Activated naive CD4-positive, alpha-beta T cell treated with anti-CD3 and anti-CD28 coated beads for 36 hours (primary cell): ENCODE measurements at places on chromosomes 3 and 15.

DNA sequence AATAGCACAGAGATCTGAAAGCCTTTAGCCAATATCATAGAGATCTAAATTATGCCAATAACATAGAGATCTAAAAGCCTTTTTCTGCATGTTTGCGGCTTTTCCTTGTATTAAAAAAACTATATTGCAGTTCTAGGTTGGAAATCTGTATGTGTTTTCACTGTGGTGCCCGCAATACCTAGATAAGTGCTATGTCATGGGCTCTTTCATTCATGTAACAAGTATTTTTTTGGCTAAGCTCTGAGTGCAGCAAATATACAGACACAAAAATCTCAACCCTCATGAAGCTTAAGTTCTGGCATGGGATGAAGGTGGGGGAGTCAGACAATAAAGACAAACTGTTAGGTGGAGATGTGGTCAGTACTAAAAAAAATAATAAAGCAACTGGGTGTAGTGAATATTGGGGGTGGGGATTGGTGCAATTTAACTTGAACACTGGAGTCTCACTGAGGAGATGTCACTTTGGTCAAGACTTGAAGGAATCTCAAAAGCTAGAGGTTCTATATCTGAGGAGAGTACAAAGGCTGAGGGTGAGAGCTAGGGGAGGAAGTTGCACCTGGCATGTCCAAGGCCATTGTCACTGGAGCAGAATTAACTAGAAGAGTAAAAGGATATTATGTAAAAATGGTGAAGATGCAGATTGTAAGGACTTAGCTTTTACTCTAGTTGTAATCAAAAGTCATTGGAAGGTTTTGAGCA, 973 bp downstream of the BUB1B start:
- no peak for DNase-seq

DNA sequence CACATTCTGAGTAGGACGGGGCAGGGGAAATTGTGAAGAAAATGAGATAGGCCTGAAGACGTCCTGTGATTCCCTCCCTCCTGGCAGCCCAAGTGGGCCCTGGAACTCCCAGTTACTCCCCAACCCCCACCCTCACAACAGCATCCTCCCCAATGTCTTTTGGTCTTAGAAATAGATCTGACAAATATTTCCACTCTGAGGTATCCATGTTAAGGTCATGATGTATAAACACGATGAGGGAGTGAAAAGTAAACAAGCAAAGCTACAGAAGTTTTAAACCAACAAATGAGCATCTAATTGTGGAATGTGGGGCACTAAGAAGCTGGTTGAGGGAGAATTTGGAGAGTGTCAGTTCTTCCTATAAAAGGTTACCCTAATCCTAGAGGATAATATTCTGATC, 103.7 kb upstream of the AADACL2 start:
- no peak for DNase-seq

DNA sequence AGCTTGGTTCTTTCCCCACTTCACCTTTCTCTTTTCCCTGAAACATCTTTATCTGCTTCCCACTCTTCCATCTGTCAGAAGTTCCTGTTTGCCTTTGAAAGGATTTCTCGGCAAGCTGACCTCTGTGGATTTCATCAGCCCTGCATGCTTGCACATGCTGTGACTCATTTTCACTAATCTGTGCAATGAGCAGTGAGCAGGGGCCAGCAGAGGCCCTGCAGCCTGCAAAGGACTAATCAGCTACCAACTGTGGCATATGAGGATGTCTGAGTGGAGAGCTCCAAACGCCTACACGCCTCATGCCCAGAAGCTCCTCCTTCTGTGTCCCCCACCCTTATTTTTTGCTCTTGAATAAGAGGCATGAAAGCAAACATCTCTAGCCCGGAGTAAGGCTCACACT, 333.0 kb upstream of the SEMA6D start:
- DNase-seq: no peak

- peak; percentile 31 for DNase-seq
Measured at GRCh38 chr3:31610700-31611275, 78.1 kb downstream of the STT3B start.

GRCh38 chr3:24986612-24987011, 441.5 kb upstream of the RARB start:
- no peak for DNase-seq

DNA sequence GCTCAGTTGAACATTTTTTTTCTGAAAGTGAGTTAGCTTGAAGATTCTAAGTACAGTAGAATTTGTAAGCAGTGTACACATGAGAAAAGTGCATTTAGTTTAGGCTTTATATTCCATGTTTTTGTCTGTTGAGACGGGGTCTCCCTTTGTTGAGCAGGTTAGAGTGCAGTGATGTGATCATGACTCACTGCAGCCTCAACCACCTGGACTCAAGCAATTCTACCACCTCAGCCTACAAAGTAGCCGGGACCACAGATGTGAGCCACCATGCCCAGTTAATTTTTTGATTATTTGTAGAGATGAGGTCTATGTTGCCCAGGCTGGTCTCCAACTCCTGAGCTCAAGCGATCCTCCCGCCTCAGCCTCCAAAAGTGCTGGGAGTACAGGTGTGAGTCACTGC, 5.3 kb upstream of the CSNK1G1 start:
- DNase-seq: no peak

GRCh38 chr3:135865085-135865484, 100.4 kb upstream of the PPP2R3A start:
- no peak for DNase-seq

DNA sequence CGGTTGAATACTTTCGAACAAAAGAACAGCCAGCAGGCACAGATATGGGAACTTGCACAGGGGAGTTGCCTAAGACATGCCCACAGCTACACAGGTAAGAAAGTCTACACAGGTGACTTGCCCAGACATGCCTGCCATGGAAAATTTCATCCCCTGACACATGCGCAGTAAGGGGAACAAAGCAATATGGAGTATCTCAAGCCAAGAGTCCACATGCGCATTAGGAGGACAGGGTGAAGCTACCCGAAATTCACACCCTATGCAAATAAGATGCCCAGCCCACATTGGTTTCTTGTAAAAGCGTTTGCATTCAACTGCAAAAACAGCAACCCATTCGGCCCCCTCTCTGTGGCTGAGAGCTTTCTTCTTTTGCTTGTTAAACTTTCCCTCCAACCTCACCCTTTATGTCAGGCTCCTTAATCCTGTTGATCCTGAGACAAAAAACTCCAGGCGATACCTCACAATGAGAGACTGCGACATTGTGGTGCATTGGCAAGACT, 49.3 kb upstream of the TRPM1 start:
- no peak for DNase-seq

DNA sequence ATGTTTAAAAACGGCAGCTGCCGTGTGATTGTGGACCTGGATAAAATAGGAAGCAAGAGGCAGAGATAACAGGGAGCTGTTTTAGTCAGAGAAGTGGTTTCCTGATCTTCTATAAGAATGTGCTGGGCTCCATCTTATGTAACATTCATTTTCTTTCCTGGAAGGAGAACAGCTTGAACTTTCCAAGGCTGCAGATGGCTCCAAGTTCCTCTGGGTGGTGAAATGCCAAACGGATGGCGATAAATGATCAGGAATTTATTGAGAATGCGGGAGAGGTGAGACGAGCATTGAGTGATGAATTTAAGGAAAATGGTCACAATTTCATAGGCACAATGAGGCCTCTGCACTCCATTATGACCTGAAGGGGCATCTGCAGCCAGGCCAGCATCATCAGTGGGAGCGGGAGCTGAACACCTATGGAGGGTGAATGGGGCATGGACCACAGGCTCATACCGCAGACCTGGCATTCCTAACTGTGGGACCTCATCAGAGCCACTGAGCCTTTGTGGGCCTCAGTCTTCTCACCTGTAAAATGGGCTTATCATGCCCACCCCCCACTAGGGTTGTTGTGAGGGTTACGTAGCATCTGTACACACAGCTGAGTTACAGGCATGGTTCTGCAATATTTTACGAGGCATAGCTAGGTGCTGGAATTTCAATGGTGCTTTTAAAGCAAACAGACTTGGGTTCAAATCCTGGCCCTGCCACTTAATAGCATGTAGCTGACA, 17.1 kb downstream of the MGLL start:
- no peak for DNase-seq

- DNase-seq: no peak
Measured at GRCh38 chr3:98823791-98824190, 60.7 kb downstream of the ST3GAL6 start.

DNA sequence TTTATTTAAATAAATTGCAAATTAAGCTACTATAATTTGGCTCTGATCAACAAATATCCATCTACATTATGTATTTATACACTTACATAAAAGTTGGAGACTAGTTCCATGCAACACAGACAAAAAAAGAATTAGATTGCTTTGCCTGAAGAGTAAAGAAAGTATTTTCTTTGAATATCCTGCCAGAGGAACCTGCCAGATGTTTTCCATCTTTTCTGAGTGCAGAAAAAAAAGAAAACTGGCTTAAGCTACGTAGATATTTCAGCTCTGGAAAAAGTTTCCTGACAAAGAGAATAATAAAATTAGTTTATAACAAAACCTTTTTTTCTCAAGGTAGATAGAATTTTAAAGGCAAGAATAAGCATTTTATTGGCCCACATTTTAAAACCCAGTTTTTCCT, 607.5 kb upstream of the NAALADL2 start:
- no peak for DNase-seq

GRCh38 chr3:50227390-50228183, 8.4 kb upstream of the GNAI2 start:
- peak; percentile 92 for DNase-seq

DNA sequence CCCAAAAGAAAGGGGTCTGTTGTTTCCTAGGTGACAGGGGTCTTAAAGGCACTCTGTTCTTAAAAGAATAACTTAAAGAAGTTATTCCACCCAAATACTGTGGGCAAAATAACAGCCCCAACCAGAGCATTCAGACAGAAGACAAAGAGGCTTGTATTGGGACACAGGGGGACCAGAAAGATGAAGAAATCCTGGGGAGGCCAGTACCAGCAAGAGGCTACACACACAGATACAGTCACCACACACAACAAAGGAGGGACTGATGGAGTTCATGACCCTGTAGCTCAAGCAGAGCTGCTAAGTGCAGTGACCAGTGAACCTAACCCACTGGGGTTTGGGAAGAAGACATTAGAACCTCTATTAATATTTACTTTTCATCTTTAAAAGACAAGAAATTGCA, 59.0 kb downstream of the MTHFS start:
- no peak for DNase-seq

GRCh38 chr3:189500798-189501495, 130.2 kb upstream of the TP63 start:
- no peak for DNase-seq

DNA sequence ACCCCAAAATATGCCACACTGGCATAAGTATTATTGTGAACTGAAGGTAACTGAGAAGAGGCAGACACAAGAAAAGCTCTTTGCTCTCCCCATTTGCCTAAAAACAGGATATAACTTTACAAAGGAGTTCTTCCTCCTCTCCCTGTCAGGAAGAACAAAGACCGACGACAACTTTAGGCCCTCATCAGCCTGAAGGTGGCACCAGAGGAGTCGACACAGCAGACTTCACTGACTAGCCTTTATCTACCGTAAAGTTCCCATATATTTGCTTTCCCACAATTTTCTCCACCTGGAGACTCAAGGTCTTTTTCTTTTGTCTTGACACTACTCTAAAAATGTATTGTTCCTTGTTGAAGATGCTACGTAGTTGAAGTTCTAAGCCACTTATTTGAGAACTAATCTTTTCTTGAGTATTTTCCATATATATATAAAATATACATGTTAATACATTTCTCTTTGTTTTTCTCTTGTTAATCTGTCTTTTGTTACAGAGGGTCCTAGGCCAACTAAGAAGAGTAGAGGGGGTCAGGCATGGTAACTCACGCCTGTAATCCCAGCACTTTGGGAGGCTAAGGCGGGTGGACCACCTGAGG, 16.2 kb upstream of the XIRP1 start:
- peak; percentile 72 for DNase-seq

DNA sequence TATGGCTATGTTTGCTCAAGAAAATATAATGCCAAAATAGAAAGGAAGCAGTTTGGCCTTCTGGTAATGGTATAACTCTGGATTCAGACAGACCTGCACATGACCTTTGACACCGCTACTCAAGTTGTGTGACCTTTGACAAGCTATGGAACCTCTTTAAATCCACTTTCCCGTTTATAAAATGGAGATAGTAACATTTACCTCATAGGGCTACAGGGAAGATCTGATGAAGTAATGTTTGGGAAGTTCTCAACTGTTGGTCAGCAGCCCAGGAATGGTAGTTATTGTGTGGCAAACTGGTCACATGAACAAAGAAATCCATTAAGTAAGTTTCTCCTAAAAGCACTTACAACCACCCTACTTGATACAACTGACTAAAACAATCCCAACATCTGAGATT, 95.1 kb upstream of the PHLDB2 start:
- DNase-seq: no peak

GRCh38 chr3:127587876-127588275, 2.7 kb downstream of the TPRA1 start:
- no peak for DNase-seq

GRCh38 chr3:11291808-11292207, 19.6 kb downstream of the ATG7 start:
- DNase-seq: no peak

- no peak for DNase-seq
Measured at GRCh38 chr3:126313580-126314304, 43.5 kb downstream of the KLF15 start.

- DNase-seq: no peak
Measured at GRCh38 chr3:188604651-188605050, 450.7 kb downstream of the LPP start.

DNA sequence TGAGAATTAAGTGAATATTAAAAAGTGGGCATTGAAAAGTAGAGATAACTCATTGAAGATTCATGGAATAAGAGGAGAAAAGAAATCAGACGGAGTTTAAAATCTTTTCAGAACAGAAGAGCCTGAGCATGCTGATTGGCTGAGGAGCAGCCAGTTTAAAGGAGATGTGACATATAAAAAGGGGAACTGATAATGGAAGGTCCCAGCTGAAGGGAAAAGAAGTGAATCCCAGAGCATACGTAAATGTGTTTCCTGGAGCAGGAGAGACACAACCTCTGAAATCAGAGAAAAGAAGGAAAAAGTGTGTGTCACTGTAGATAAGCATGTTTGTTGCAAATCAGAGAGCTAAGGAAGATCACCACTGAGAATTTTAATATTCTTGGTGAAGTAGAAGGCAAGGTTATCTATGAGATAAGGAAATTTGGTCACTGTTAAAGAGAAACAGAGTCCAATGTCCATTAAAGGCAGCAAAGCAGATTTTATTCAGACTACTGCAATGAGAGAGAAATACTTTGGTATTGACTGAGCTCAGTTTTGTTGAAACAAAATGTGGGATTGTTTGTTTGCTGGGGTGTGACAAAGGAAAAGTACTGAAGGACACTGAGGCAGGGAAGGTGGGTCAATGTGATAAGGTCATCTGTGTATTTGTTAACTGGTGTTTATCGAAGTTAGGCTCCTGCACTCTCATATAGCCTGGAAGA, 84.6 kb upstream of the WDR72 start:
- no peak for DNase-seq

GRCh38 chr15:85542895-85543331, 162.5 kb downstream of the AKAP13 start:
- DNase-seq: peak; percentile 55

DNA sequence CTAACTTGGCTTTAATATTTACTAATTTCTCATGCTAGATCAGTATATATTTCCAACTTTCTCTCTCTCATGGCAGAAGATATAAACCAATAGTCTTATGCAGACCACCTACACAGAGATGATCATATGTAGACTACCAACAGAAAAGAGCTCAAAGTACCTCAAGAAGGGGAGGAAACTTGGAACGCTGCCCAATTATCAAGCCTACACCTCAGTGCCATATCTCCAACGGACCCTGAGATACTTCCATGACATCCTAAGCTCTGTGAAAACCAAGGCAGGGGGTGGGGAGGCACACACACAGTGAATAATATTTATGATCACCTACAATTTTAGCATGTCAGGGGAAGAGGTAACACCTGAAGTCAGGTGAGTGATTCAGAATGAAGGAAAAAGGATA, 100.6 kb downstream of the STAG1 start:
- no peak for DNase-seq
